ENCODE measurements at places on chromosomes 2 and 18.

- peak; percentile 59 for DNase-seq
Observed at GRCh38 chr2:157875641-157876065, 477 bp downstream of the ACVR1 start.

- DNase-seq = no peak
Observed at GRCh38 chr2:108404784-108405397, 27.1 kb downstream of the SULT1C4 start.

DNA sequence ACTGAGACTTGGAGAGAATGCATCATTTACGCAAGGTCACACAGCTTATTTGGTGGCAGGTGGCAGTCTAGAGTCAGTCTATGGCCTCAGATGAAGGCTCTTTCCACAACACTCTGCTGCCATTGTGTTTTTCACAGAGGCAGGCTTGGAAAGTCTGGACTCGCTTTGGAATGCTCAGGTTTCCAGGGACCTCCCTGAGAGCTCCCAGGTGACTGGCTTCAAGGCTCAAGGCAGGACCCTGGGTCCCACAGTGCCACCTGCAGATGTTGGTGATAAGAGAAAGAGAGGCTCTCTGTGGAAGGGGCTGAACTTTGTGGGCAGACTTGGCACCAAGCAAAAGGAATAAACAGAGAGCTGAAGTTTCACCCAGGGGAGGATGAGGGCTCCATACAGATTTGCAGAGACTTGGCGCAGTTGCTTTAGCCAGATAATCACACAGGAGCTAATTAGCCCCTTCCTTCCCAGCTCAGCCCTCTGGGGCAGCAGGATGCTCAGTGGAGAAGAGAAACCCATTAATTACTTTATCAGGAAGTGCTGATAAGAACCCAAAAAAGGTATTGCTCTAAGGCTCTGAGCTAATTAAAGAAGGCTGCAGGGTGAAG, 103.5 kb downstream of the LBH start:
- peak; percentile 37 for DNase-seq

GRCh38 chr2:216888081-216888480, 28.2 kb upstream of the TNP1 start:
- DNase-seq = no peak

DNA sequence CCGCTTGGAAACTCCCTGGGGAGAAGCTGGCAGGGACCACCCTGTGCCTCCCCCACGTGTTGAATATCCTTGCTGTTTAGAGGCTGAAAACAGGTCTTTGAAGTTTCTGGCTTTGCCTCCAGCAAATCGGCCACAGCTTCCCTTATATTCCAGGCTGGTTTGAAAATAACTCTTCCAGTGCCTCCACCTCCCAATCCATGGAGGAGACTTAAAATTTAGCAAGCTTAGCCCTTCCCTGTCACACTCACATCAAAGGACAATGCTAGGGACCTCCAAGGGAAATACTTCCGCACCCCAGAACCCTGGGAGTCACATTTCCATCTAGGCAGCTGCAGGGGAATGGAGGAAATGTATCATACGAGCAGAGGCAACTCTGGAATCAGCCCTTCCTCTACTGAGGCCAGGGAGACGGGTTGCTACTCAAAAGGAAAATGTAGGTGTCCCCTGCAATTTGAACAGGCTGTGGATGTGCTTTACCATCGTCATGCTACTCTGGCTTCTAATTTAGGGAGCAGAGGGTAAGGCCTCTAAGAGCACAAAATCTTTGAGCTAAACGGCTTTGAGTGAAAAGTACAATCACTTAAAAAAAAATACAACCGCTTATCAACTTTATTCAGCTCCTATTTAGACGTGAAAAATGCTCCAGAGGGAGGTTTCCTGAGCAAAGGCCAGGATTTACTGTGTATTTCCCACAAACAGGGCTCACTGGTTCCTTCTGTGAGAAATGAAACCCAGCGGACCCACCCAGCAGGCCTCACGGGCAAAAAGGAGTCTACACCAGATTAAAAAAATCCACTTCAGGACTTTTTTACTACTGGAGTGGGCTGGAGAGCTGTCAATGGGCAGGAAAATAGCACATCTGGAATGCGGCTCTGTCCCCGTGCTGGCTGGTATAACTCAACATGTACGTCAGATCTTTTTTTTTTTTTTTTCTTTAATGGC, 49.4 kb upstream of the PKDCC start:
- no peak for DNase-seq

DNA sequence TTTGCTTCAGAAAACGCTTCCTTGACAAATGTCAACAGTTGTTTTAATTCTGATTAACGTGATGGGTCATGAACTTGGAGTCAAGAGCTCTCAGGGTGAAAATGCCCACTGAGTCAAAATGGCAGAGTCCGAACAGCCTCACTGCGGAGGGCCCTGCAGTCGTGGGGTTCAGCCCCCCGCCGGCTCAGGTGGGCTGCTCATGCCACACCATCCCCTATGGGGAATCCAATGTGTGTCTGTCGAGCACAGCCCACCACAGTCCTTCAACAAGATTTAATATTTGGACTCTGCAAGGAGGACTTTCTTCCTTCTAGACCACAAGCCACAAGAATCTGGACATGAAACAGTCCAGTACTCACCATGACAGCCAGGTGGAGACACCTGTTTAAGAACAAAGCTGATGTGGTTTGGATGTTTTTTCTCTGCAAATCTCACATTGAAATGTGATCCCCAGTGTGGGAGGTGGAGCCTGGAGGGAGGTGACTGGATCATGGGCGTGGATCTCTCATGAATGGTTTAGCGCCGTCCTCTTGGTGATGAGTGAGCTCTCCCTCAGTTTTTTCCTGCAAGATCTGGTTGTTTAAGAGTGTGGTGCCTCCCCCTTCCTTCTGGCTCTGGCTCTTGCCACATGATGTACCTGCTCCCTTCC, 201.0 kb downstream of the NDUFA10 start:
- peak; percentile 29 for DNase-seq

- DNase-seq = no peak
Observed at GRCh38 chr2:155026651-155027174, 328.2 kb downstream of the KCNJ3 start.

DNA sequence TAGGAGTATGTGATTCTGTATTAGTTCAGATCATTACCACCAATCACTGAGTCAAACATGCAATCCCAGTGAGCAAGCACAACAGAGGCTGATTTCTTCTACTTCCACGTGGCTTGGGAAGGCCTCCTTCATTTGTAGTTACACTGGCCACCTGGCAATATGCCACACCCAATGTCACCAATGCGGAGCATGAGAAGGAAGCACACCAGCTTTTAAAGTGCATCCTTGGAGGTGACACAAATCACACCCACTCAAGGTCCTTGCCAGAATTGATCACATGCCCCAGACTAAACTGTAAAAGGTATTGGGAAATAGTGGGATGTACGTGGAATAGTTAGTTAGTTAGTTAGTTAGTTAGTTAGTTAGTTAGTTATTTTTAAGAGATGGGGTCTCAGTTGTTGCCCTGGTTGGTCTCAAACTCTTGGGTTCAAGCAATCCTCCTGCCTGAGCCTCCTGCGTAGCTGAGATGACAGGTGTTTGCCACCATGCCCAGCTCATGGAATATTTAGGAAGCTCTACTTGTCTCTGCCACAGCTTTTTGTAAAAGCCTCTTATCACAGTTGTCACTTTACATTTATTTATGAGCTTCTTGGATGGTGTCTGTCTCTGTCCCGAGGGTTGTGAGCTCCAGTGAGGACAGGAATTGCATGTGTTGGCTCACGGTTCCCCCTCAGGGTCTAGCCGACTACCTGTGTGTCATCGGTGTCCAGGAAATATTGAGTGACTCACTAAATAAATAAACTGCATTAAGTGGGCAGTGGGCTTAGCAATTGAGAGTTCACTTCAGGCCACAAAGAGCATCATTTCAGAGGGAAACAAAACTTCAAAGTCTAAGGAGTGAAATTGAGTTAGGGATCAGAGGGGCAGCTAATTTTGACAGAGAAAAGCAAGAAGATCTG, 28.1 kb upstream of the CAB39 start:
- no peak for DNase-seq
